ENCODE measurements at places on chromosomes 3 and 15. TPM values are rescaled to one million over a fixed set of nuclear protein-coding genes. Genes with fewer than 3 reads are reported as not detected.

DNA sequence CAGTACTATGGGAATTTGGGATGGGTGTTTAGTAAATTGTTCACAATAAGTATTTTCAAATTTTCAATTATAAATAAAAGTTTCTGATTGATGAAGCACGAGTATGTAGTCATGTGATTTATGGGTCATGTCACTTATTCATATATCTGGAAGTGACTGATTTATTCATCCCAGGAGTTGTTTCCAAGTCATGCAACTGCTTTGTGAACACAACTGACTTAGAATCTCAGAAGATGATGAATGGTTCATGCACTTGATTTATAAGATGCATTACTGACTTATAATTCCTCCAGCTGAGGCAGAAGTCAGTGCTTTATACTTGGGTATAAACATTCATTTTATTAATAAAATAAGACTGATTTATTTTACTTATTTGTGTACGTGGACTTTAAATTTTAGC lies 137.8 kb upstream of the CBLB start:
- no peak overlapping the region for H3K27ac ChIP-seq
- H3K36me3 ChIP-seq, result no peaks in the 10 kb centered on the region
- no peak overlapping the region for H3K4me3 ChIP-seq
- no peak for DNase-seq

DNA sequence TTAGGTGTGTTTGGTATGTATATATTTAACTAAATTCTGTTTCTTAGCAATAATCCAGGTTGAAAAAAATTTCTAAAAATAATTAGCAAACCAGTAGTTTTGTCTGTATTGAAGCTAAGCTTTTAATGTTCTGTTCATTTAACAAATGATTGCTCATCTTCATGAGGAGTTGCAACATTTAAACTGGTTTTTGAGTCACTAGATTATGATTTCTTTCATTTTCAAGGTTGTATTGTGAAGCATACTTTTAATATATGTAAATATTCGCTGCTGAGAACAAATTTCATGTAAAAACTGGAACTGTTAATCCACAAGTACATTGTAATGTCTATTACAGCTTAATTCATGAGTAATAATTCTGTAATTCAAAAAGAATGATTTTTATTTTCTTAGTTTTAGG lies 192.7 kb downstream of the MBNL1 start:
- no peak overlapping the region for H3K4me3 ChIP-seq
- no peak overlapping the region for H3K27ac ChIP-seq
- H3K4me1 ChIP-seq, result no peaks in the 10 kb centered on the region
- DNase-seq, result no peak
- H3K36me3 ChIP-seq, result peaks cover 2% of the 10 kb centered on the region
- H3K27me3 ChIP-seq, result no peaks in the 10 kb centered on the region

DNA sequence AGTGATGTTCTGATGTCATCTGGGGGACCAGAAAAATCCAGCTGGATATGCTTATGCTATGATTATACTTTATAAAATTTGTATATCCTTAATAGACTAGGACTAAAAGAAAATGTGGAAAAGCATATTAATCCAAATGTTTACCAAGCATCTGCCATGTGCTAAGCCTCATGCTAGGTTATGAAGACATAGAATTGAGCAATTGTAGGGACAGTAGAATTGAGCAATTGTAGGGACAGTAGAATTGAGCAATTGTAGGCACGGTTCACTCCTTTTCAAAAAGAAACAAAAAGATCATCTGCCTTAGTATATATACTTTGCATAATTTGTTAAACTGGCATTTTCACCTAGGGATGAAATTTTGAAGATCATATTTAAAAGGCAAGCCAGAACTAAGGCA lies 18.3 kb downstream of the ABHD5 start:
- peaks cover 13% of the 10 kb centered on the region for H3K36me3 ChIP-seq
- no peak for DNase-seq

GRCh38 chr3:182902236-182902635 lies 78.1 kb downstream of the DCUN1D1 start:
- H3K27ac ChIP-seq, result no peak overlapping the region
- H3K4me1 ChIP-seq, result no peaks in the 10 kb centered on the region
- peaks cover 19% of the 10 kb centered on the region for H3K36me3 ChIP-seq
- H3K27me3 ChIP-seq, result no peaks in the 10 kb centered on the region

GRCh38 chr3:29004885-29005599 lies 275.8 kb upstream of the RBMS3 start:
- H3K27me3 ChIP-seq, result no peaks in the 10 kb centered on the region
- no peak overlapping the region for H3K4me3 ChIP-seq
- H3K27ac ChIP-seq, result no peak overlapping the region
- no peaks in the 10 kb centered on the region for H3K36me3 ChIP-seq
- H3K4me1 ChIP-seq, result no peaks in the 10 kb centered on the region

The NR2E3 gene
- not detected for total RNA-seq

The GRK7 gene
- not detected for total RNA-seq

The CRYGS gene
- total RNA-seq, result 3.6 TPM

Data from liver (tissue), 10 donors.